ENCODE measurements at places on chromosomes 5 and 9. TPM values are rescaled to one million over a fixed set of nuclear protein-coding genes. Genes with fewer than 3 reads are reported as not detected.

Gene EDIL3
- total RNA-seq = not detected

Gene CDC25C
- total RNA-seq = 15.9 TPM

Gene SPACA9
- total RNA-seq = 4.4 TPM

DNA sequence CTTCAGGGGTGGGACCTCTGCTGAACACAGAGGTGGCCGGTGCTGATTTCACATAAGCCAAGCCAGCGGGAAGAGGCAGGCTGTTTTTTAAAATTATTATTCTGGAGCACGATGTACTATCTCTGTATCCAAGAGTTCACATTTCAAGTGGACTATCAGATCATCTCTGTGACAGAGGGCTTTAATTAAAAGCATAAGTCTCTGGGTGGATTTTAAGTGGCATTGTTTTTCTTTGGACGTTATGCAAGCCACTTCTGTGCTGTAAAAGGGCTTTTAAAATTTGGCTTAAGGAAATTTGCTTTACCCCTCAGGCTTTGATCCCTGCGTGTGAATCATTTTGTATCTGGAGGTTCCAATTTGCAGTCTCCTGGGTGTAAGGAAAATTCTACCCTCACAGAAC, 124.7 kb downstream of the PALM2AKAP2 start:
- H3K4me1 ChIP-seq = peaks cover 5% of the 10 kb centered on the region
- no peaks in the 10 kb centered on the region for H3K27me3 ChIP-seq
- no peaks in the 10 kb centered on the region for H3K36me3 ChIP-seq
- no peak overlapping the region for H3K27ac ChIP-seq

DNA sequence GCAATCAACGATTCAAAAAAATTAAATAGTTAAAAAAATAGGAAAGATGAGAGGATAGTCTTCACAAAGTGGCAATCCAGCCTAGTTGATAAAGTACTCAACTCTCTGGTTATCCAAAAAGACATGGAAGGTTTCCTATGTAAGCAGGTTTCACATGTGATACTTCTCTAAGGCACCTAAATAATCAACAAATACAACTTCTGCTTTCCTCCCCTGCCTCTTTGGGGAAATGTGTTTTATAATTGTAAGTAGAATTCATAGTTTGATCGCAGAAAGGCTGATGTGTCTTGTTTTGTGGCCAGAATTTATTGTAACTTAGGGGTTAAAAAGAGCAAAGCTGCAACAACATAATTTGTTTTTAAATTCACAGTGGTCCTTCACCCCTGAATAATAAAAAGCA, 855.5 kb upstream of the DMAC1 start:
- H3K4me3 ChIP-seq = no peak overlapping the region
- H3K27ac ChIP-seq = no peak overlapping the region
- no peak for DNase-seq

- H3K27ac ChIP-seq = no peak overlapping the region
- DNase-seq = no peak
- no peaks in the 10 kb centered on the region for H3K4me1 ChIP-seq
- no peak overlapping the region for H3K4me3 ChIP-seq
- no peaks in the 10 kb centered on the region for H3K36me3 ChIP-seq
Observed at GRCh38 chr5:16057277-16057676, 122.3 kb downstream of the MARCHF11 start.

GRCh38 chr9:130570208-130570607, 9.2 kb upstream of the FUBP3 start:
- H3K4me3 ChIP-seq = no peak overlapping the region
- H3K36me3 ChIP-seq = no peaks in the 10 kb centered on the region
- no peaks in the 10 kb centered on the region for H3K4me1 ChIP-seq
- no peak overlapping the region for H3K27ac ChIP-seq

- no peak overlapping the region for H3K27ac ChIP-seq
- H3K36me3 ChIP-seq = no peaks in the 10 kb centered on the region
- DNase-seq = no peak
- H3K4me1 ChIP-seq = no peaks in the 10 kb centered on the region
- H3K27me3 ChIP-seq = peaks cover 7% of the 10 kb centered on the region
Observed at GRCh38 chr9:84947412-84947972, 278.0 kb downstream of the NTRK2 start.

DNA sequence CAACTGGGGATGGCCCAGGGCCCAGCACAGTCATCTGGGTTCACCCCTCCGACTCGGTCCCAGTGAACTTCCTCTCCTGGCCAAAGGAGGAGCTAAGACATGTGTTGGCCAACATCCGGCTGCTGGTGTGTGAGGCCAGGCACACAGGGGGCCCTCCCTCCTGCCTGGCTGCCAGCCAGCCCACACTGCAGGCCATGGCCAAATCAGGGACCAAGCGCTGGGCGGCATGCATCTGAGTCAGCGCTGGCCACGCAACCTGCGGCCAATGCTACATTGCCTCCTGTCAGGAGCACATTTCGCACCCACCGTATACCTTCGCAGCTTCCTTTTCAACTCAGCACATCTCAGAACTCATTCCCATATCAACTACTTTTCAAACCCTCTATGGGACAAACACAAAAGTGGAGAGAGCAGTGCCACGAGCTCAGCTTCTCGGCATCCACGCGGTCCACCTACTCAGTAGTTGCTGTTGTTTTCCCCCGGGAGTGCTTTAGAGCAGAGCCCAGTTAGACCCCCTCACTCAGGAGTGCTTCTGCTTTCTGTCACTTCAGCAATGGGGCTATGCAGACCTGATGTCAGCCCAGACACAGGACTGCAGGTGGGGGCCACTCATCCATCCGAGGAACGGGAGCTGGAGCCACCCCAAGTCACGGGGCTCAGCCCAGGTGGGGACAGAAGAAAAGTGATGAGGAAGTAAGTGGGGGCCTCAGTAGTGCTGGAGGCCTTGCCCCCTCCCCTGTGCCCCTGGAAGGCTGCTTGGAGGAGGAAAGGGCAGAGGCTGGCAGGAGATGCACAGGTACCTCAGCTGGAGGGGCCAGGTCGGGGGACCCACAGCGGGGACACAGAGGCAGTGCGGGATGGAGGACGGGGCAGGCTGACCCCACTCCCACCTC, 13.9 kb downstream of the NINJ1 start:
- no peak overlapping the region for H3K4me3 ChIP-seq
- peaks cover 18% of the 10 kb centered on the region for H3K4me1 ChIP-seq
- peak overlapping the region; percentile 73 for H3K27ac ChIP-seq
- no peaks in the 10 kb centered on the region for H3K27me3 ChIP-seq
- H3K36me3 ChIP-seq = peaks cover 27% of the 10 kb centered on the region

GRCh38 chr5:129746876-129747275, 1.0 kb upstream of the MINAR2 start:
- H3K4me1 ChIP-seq = no peaks in the 10 kb centered on the region
- no peak overlapping the region for H3K27ac ChIP-seq
- H3K27me3 ChIP-seq = peaks cover 2% of the 10 kb centered on the region
- H3K4me3 ChIP-seq = no peak overlapping the region
- no peak for DNase-seq

Measured in activated CD4-positive, alpha-beta T cell treated with anti-CD3 and anti-CD28 coated beads for 36 hours (primary cell).